ENCODE measurements at places on chromosomes 4 and X.
A peak's percentile ranks its signal among the peaks of the same experiment; 100 is the strongest.

DNA sequence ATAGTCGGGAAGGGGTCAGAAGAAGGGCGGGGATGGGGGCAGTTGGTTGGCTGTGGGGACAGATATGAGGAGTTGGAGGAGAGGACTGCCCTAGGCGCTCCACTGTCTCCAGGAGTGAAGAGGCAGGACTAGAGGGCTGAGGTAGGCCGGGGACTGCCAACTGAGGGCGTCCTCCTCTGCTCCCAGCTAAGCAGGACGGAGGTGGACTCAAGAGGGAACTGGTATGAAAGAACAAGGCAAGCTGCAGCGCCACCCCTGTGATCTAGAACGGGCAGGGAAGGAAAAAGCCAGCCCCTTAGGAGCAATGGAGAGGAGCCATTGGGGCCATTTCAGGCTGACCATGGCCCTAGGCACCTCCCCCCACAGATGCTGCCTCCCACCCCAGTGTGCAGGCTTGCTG, 14.0 kb downstream of the BEND2 start:
- DNase-seq, result no peak

DNA sequence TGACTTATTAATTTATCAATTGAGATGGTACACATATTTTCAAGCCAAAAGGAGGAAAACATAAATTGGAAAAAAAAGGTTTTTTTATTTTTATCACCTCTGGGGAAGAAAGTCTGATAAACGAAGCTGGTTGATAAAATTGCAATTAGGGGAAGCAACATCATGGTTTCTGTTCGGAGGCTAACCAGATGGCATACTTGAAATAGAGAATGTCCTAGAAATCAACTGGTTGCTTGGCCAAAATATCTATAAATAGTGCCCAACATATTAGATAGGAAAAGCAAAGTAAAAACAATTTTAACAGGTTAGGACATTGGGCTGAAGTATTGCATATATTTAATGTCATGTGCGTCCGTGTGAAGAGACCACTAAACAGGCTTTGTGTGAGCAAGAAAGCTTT, 14.3 kb downstream of the KLKB1 start:
- DNase-seq, result no peak

GRCh38 chrX:151983186-151983585, 8.7 kb upstream of the GABRE start:
- no peak for DNase-seq

DNA sequence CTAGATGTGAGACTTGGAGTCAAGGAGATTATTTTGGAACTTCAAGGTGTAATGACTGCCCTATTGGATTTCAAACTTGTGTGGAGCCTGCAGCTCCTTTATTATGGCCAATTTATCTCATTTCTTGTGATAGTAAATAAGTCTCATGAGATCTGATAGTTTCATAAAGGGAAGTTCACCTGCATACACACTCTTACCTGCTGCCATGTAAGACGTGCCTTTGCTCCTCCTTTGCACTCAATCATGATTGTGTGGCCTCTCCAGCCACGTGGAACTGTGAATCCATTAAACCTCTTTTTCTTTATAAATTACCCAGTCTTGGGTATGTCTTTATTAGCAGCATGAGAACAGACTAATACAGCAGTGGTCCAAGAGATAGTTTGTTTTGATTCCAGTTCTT, 19.1 kb downstream of the PF4 start:
- DNase-seq, result no peak

- no peak for DNase-seq
These were observed 187.6 kb downstream of the TSPAN5 start for GRCh38 chr4:98470831-98471230.

DNA sequence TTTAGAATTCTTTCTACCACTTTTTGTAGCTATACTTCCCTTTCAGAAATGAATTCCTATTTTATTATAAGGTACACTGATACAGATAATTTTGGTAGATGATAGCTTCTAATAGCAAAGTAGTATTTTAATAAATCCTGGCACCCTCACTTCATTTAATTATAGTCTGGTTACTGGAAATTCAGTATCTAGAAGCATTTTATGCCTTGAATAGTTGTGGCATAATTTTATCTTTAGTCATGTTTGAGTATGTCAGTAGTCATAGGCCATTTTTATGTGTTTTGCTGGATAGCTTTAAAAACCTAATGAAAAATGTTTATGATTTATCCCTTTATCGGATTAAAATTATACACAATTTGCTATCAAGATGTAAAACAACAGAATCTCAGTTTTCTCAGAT, 92.3 kb downstream of the DIAPH2 start:
- no peak for DNase-seq

DNA sequence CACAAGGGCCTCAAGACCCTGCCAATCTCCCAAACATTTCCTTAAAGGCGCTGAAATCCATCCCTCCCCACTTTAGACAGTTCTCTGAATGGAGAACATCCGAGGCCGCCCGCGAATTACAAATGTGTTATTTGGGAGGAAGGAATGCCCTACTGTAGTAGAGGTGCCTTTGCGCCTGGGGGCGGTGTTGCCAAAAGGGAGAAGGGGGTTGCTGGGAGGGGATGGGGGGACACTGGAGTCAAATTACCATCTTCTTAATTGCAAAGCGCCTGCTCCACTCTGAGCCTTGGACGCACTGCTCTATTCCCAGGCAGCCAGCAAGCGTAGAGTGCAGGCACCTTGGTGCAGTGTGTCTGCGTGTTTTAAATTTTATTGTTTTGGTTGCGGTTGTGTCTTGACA, 2.7 kb downstream of the TMEM255A start:
- DNase-seq, result no peak

- DNase-seq, result no peak
These were observed 423.3 kb upstream of the TENM3 start for GRCh38 chr4:181819946-181820345.

DNA sequence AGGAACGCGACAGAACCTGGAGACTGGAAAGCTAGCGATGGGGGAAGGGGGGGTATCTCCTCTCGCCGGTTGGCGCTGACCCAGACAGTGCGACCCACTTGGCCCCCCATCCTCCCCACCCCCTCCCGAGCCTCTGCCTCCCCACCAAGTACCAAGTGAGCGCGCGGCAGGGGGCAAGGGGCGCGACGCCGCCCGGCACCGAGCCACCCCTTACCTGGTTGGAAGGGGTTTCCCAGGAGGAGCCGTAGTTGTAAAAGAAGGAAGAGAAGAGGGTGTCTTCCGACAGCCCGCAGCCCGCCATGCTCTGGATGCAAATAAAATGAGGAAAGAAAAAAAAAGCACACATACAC, 112.2 kb downstream of the DHX15 start:
- DNase-seq, result peak; percentile 3

GRCh38 chr4:87807402-87807801, 8.0 kb downstream of the IBSP start:
- no peak for DNase-seq

DNA sequence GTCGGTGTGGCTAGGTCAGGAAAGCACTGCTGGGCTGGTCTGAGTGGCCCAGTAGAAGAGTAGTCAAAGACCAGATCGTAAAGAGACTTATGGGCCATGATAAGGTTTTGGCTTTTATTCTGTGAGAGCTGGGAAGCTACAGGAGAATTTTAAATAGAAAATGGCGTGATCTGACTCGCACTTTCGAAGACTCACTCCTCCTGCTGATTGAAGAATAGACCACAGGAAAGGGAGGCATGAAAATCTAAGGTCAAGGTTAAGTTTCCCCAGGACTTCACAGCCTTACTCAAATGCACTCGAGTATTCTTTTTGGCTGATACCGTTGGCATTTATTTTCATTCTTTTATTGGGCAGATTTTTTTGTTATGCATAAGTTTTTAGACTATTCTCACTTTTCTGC, 231.4 kb upstream of the ANKRD50 start:
- no peak for DNase-seq

GRCh38 chr4:51885363-51885762, 42.4 kb downstream of the DCUN1D4 start:
- DNase-seq, result no peak

GRCh38 chr4:89248879-89249281, 58.7 kb downstream of the GPRIN3 start:
- DNase-seq, result no peak

GRCh38 chr4:145870155-145871020, 68.2 kb downstream of the ZNF827 start:
- no peak for DNase-seq

GRCh38 chrX:46256875-46257274, 288.3 kb downstream of the ZNF674 start:
- no peak for DNase-seq

- no peak for DNase-seq
These were observed 7.4 kb downstream of the C4orf50 start for GRCh38 chr4:6010789-6011188.

- no peak for DNase-seq
These were observed 41.8 kb downstream of the UGT2B28 start for GRCh38 chr4:69322055-69322454.

DNA sequence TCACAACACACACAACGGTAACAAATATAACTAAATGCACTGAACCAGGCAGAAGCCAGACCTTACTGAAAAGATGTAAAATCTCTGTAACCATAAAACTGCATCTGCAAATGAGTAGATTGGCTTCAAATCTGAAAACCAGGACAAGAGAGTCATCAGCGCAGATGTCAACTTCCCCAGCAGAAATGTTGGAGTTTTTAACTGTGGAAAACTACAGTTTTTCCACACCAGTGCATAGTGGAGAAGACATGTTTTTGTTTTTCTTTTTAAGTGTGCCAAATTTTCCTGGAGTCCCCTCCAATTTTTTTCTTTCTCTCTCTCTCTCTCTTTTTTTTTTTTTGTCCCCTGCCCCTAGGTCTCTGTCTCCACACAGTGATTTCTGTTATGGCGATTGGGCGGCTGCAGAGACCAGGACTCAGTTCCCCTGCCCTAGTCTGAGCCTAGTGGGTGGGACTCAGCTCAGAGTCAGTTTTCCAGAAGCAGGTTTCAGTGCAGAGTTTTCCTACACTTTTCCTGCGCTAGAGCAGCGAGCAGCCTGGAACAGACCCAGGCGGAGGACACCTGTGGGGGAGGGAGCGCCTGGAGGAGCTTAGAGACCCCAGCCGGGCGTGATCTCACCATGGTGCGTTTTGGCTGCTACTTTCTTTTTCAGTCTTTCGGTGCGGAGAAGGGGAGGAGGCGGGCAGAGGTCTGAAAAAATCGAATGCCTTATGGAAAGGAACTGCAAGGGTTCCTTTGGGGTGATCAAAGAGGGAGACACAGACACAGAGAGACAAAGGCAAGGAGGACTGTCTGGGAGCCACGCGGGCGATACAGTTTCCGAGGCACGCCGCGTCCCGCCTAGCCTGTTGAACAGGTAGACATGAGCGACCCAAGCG, at the start of gene GUCY1A1:
Gene GUCY1A1 (plus strand): TSS at position 505 of the 878 bp plus-strand sequence. CDS start 30,020 bp downstream, outside the sequence.
- DNase-seq, result no peak

DNA sequence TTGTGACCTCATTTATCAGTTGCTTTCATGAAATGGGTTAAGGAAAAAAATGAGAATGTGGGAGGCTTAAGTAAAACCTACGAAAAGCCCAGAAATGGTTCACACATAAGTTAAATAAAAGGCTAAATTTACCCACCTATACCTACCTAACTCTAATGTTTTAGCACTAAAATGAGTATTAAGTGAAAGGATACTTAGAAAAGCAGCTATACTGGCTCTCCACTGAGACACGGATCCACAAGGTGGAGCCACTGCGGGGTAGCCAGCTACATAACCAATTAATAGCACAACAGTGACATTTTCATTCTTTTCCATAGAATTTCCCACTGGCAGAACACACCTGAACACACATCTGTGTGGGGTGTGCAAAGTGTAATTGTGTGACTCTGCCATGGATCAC, 101.9 kb downstream of the MAML3 start:
- DNase-seq, result peak; percentile 24

DNA sequence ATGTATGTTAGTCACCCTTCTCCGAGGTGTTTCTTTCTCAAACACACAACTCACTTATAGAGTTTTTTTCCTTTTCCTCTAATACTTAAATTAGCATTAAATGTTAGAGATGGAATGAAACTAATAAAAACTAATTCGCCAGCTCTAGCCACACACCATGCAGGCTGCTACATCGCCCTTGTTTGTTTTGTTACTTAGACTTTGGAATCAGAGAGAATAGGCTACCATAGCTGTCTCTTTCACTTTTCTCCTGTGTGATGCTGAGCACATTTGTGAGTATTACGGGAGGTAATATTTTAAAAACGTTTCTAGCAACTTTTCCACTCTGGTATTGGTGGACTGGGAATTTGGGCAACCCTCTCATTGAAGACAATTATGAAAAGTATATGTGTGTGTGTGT, 43.5 kb downstream of the ESX1 start:
- DNase-seq, result no peak

DNA sequence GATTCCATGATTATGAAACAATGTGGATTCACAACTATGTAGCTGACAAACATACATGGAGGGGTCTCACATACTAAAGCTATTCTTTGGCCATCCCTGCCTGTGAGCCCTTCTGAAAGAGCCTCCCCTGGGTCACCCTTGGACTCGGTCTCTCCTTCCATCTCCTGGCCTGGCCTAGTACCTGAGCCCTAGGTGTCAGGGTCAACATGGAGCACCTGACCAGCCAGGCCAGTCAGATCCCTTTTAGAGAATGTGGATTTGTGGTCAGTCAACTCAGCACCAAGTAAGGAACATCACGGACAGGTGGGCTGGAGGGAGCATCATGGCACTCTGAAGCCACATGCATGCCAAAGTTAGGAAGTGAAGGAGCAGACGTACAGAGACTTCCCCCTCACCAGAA, 16.3 kb downstream of the ATP8A1 start:
- no peak for DNase-seq

- DNase-seq, result no peak
These were observed 18.6 kb downstream of the NKX3-2 start for GRCh38 chr4:13525606-13526281.

GRCh38 chrX:12496343-12496742, 294.9 kb upstream of the PRPS2 start:
- no peak for DNase-seq

DNA sequence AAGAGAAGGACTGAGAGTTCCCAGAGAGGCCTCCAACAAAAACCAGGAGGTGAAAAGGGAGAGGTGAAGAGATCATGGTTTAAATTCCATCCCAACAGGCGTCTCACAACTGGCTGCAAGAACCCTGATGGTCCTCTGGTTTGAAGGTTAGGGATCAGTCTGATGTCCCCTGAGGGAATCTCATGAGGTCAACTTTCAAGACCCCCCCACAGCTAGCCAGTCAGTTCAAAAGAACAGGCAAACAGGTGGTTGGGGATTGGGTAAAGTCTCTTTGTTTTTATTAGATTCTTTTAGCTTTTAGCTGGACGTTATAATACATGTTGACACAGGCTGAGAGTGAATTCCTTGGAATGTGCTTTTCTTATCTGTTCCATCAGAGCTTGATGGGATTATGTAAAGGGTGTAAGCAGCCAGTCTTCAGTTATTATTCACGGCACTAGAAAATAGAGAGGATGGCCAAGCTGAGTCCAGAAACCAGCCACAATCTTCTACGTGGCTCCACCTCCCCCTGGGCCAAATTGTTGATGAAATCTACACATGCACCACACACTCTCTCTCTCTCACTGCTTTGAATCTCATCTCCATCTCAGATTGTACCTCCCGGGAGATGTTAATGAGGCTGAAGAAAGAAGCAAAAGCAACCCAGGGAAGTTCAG, 20.8 kb downstream of the ENPP6 start:
- DNase-seq, result no peak

All from CD4-positive, alpha-beta memory T cell (primary cell).